ENCODE measurements at places on chromosomes 16 and 17.

DNA sequence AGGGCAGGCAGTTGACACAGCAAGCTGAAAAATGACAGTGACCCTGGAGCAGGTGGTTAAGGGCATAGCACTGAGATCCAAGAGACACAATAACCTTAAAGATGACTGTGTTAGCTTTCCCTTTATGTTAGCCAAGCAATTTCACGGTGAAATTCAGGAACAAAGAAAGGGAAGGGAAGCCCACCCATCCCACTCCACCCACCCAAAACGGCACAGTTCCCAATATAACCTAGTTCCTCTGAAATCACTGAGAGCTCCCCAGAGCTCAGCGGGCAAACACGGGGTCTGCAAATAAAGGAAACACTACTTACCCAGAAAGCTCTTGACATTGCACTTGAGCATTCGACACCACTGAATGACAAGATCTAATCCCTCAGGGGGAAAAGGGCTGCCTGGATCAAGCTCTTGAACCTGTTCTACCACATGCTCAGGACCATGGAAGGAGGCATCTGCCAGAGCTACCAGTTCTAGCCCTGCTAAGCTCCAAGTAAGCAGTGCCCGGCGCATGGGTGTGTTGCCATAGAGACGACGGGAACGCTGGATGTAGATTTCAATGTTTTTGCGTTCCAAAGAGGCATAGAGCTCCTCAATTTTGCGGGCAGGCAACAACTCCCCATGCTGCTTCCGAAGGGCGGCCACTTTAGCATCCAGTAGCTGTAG, 10.6 kb downstream of the BLTP2 start:
- DNase-seq, result peak; percentile 10

DNA sequence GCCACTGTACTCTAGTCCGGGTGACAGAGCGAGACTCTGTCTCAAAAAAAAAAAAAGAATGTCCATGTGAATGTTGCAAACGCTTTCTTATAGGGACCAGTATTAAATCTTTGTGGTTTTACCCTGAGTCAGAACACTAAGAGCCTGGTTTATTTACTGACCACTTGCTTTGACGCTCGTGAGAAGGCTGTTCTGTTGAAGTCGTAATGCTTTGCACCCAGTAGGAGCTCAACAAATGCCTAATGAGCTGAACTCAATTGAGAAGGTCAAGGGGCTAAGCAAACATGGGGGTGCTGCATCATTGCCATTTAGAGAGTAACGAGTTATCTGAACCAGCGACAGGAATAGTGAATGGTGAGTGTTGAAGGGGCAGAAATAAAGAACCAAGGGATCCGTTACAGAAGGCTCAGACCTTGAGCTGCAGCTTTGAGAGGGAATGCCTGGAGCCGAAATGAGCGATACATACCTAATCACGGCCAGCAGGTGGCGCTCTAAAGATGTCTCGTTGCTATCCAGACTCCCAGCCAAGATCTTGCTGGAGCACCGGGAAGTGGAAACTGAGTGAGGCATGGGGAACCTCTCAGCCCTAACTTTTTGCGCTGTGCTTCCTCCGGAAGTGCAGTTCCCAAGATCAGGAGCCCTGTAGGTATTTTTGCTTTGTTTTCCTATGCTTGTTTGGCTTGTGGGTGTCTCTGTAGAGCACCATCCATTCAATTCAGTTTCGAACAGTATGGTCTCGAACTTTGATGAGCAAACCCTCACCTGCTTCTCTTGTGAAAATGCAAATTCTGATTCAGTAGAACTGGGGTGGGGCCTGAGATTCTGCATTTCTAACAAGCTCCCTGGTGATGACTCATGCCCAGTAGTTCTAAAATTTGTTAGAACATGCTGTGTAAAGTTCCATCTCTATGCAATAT, 12.6 kb upstream of the RNF222 start:
- DNase-seq, result peak; percentile 92

GRCh38 chr16:2429771-2430663, 770 bp downstream of the CCNF start:
- DNase-seq, result no peak

- no peak for DNase-seq
Measured at GRCh38 chr17:47844227-47844626, 3.2 kb upstream of the SCRN2 start.

GRCh38 chr16:80924372-80924978, 82.2 kb downstream of the CMC2 start:
- peak; percentile 74 for DNase-seq

DNA sequence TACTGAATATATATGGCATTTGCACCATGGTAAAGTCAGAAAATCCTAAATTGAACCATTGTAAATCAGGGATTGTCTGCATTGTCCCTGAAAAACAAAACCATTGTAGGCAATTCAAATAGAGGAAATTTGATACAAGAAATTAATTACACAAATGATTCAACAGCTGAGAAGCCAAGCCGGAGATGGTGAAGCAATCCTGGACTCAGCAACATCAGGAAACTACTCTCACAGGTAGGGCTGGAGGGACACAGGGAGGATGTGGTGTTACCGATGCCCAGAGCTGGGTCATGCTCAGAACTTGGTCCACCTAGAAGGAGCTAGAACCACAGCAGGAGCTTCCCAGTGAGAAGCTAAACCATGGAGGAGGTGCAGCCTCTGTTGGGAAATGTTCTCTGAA, 18.5 kb upstream of the SCNN1B start:
- no peak for DNase-seq

GRCh38 chr16:30585022-30585399, 486 bp downstream of the ZNF785 start:
- DNase-seq, result no peak

DNA sequence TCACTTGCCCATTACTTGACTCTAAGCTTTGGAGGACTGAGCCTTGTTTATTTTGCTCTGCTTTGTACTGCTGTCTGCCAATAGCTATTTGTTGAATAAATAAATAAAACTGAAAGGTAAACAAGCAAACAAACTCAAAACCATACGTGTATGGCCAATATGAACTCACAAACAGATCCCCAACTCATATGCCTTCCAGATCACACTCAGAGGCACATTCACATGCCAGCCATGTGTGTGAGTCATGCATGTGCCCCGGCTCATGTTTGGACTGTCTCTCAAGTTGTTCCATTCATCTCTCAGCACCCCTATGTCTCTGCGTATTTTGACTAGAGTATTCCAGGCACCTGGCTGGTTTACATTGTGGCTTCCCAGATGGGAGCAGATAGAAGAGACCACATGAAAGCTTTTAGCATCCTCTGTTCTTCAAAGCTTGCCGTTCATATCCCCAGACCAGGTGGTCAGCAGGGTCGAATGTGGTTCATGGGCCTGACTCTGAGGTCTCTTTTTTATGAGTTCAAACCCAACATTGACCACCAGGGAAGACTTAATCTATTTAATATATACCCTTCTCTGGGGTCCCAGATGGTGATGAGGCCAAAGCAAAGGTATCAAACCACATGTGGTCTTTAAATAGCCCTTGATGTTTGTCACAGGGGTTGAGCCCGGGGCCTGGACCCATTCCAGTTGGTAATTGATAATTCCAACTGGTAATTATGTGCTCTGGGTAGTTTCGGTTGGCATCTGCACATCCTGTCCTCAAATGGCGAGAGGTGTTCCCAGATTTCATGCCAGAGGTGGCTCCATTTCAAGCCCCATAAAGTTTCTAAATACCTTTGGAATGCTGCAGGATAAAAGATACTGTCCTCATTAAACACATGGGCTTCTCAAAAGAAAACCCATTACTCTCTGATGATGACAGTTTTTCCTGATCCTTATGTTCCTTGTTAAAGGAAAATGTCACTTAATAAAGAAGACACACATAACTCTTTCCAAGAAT, 287.3 kb upstream of the MAF start:
- DNase-seq, result no peak

DNA sequence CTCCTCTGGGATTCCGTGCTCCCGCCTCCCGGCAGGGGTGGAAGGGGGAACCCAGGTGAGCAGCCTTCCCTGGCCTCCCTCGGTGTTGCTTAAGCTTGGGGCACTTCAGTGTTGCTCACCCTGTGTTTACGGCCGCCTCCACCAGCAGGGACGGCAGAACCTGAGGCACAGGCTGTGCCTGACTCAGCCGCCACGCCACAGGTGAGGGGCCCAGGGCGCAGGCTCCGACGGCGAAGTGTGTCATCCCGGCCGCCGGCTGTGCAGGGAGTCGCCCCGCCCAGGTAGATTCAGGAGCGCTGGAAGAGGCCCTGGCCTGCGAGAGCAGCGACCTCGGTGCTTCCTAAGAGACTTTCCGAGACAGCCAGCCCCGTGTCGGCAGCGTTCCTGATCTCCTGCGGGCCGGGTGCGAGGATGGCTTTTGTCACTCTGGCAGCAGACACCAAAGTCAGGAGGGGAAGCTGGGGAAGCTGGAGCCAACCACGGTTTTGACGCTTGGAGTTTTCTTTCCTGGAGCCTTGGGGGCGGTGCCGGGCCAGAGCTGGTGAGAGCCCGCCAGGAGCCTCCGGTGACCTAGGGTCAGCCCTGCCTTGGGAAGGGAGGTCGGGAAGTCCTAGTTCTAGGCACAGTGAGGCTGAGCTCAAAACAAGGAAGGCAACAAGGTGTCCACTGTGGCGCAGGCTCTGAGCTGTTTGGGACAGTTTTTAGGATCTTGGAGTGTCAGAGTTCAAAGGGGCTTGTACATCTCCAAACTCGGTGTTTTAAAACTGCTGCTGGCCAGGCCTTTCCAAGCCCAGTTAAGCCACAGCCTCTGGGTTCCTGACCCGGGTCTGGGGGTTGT, 2.1 kb downstream of the GSE1 start:
- DNase-seq, result peak; percentile 82

DNA sequence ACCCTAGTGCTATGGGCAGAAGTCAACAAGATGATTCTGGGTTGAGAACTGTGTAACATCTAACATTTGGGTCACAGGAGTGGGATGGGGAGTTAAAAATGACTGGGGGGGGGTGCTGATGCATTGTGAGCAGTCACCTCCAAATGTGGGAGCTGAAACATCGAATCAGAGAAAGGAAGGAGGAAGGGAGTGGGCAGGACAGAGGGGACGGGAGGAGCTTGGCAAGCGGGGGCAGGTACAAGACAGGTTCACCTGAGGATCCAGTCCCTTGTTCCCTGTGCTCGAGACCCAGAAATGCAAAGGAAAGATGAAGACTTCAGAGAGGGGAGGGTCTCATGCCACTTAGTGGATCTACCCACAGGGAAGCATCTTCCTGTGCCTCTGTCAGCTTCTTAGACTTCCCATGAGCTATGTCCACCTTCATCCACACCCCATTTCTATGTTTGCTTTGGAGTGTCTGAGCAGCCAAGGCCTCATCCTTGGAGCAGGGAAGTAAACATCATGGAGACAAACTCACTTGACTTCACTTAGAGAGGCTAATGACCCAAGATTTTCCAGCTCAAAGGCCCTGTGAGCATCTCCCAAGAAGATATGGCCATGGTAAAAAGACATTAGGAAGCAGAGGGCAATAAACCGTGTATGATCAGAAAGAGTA, 20.5 kb downstream of the SMPD3 start:
- DNase-seq, result no peak

- DNase-seq, result no peak
Measured at GRCh38 chr16:1791943-1792812, 1.3 kb downstream of the IGFALS start.

DNA sequence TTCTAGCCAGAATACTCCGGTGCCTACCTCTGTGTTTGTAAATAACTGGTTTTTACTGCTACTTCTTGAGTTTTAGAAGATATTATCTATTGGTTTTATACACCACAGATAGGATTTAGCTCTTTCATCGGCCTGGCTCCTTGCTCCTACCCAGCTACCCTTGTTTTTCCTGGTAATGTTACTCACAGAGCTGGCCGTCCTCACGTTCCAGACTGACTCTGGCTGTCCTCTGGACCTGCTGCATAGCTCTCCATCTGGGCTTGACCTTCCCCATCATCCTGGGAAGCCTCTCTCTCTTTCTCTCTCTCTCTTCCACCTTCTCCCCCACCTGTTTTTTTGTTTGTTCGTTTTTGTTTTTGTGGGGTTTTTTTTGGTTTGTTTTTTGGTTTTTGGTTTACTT, 51.5 kb downstream of the MPRIP start:
- no peak for DNase-seq

Data from activated effector memory CD4-positive, alpha-beta T cell treated with anti-CD3 and anti-CD28 coated beads, Interleukin-2, amount 50 U/mL, for 16 hours (primary cell).